Right lobe of liver (tissue), 6 donors: ENCODE measurements at places on chromosomes 4 and X.

DNA sequence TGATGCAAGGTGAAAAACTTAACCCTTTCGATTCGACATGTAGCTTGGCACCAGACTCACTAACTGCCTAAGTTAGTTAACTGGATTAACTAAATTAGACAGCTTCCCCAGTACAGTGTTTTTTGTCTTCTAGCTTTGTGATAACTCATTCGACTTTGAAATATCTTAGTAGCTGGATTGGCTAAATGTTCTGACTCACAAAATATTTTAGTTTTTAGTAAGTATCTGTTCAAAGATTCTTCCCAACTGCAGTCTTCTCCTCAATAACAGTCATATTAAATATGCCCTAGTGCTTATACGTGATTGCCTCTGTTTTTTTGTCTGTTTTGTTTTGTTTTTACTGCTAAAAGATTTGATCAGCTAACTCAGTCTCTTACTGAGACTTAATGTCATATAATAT, 102.9 kb downstream of the KCNIP4 start:
- DNase-seq = no peak

- no peak for DNase-seq
Observed at GRCh38 chrX:70592091-70592490, 147.5 kb downstream of the DLG3 start.

DNA sequence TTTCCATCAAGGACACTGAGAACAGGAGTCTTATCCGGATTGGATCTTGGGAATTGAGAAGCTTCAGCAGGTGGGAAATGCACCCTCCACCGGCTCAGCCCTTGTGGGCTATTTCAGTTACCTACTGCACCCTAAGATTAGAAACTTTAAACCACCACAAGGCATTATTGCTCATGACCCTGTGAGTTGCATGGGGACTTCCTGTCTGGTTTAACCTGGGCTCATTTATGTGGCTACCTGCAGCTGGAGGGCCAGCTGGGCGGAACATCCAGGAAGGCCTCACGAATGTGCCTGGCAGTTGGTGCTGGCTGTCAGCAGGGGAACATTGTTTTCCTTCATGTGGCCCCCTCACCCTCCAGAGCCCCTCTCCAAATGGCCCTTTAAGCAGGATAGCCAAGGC, 164.1 kb downstream of the DEFB131A start:
- DNase-seq = no peak

GRCh38 chrX:44035571-44035970, 62.4 kb upstream of the NDP start:
- no peak for DNase-seq

DNA sequence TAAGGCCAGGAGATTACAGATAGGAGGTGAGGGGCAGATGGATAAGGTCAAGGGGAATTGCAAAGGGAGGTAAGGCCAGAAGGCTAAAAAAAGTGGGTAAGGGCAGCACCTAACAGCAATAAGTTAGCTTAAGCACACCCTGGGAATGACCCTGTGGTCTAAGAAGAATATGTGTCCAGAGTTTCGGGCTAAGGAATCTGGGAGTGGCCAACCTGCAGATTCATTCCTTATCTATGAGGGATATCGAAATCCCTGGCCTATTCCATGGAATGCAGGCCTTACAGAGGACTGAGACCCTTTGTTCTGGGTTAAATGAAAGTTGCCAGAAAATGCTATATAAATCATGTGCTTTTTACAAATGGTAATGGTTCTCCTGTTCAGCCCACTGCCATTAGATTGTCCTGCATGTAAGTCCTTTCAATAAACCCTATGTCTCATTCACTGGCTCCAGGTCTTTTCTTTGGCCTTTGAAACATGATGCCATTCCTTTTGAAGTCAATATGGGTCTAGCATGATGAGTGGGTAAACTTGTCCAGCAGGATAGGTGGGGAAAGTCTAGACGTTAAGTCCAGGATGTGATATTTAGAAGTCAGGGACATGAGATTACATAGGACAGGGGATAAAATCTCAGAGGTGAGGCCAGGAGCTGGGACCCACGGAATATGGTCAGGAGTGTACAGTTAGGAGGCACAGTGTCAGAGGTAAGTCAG, 226.2 kb downstream of the TACR3 start:
- no peak for DNase-seq

- DNase-seq = no peak
Observed at GRCh38 chr4:121408-122084, 2.8 kb upstream of the ZNF718 start.

DNA sequence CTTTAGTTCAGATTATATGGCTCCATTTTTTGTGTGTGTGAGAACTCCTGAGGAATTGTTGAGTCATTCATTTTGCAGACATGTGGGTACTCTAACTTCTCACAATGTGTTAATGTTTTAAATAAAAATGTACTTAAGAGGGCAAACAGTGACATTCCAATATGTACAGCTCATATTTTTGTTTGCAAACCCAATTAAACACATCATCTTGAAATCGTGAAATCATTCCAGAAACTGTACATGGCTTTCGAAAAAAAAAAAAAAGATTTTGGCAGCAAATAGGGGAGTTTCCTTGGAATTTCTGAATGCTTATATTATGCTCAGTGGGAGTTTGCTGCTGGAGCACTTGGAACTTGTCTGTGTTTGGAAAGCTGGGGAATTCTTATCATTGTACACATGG, 85.0 kb downstream of the HPGD start:
- no peak for DNase-seq

GRCh38 chrX:134908356-134908755, 82.4 kb upstream of the SMIM10 start:
- no peak for DNase-seq

DNA sequence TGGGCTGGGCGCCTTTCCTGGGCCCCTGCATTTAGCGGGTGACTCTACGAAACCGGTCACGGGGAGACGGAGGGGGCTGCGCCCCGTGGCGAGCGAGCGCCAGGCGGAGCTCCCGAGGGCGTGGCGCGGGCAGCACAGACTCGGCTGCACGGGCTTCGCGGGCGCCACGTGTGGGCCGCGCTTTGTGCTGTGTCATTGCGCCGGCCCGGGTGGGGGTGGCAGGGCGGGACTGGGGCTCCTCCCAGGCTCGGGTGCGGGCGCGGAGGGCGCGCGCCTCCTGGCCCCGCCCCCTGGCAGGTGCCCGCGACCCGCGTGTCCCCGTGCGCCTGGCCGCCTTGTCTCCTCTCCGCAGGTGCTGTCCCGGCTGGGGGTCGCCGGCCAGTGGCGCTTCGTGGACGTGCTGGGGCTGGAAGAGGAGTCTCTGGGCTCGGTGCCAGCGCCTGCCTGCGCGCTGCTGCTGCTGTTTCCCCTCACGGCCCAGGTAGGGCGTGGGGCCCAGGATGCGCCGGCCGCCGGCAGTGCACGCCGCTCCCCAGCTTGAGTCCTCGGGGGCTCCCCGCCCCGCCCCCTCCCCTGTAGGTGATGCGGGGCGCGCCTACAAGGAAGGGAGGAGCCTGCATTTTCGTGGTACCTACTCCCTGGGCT, 651 bp downstream of the UCHL1 start:
- peak; percentile 63 for DNase-seq
